ENCODE measurements at places on chromosomes 6 and 20. TPM values are rescaled to one million over a fixed set of nuclear protein-coding genes. Genes with fewer than 3 reads are reported as not detected.

Gene VSX1
- total RNA-seq = not detected

Gene RAE1
- 138 TPM for total RNA-seq

Gene HLA-DRA
- not detected for total RNA-seq

Gene STAU1
- total RNA-seq = 201 TPM

DNA sequence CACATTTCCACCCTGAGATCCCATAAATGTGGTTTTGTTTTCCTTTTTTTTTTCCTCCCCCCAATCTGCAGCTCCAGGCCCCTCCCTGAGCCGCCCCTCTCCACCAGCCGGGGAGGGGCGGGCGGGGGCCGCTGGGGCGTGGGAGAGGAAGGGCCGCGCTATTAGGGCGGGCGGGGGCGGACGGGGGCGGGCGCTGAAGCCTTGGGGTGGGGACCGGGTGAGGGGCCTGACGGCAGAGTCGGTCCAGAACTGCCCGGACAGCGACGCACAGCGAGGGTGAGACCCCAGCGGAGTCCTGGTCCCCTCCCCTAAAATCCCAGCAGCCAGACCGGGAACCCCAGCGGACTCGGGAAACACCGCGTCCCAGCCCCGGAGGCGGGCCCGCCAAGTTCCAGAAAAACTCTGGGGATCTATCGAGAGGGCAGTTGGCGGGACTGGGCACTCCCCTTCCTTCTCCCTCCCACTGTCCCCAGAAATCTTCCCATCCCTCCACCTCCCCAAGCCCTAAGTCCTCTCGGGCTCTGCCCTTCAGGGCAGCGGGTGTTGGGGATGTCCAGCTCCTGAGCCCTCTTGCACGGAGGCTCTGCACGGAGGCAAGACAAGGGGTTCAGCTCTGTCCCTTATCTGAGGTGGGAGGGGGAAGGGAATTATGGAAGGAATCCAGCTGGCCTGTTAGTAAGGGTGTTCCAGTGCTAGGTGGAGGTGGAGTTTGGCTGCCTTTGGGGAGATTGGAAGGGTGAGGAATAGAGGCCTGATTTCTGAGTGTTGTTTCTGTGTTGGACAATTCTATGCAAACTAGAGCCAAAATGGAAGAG lies at the start of gene PRICKLE4:
TSS of gene PRICKLE4 (plus strand) at position 232 of the 815 bp plus-strand sequence. CDS start 2,692 bp downstream, outside the sequence.
- DNase-seq = peak; percentile 52

DNA sequence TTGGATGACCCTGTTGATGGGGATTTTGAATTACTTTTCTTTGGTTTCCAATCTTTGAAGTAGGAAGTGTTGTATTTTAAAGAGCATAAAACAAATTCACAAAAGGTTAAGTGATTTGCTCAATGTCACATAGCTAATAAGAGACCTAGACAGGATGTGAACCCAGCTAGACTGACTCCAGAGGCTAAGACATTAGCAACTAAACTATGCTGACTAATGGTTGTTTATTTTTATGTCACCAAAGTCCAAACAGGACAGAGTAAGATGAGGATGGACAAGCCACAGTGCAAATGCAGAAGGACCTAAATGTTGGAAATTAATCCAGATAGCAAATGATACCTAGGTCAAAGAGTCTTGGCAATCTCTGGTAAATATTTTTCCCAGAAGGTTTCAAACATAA lies 38.0 kb downstream of the OGFRL1 start:
- no peak for DNase-seq

GRCh38 chr20:19304886-19305415 lies 92.5 kb downstream of the SLC24A3 start:
- no peak for DNase-seq

- peak; percentile 96 for DNase-seq
Observed at GRCh38 chr6:44245912-44246662, 814 bp upstream of the HSP90AB1 start.

DNA sequence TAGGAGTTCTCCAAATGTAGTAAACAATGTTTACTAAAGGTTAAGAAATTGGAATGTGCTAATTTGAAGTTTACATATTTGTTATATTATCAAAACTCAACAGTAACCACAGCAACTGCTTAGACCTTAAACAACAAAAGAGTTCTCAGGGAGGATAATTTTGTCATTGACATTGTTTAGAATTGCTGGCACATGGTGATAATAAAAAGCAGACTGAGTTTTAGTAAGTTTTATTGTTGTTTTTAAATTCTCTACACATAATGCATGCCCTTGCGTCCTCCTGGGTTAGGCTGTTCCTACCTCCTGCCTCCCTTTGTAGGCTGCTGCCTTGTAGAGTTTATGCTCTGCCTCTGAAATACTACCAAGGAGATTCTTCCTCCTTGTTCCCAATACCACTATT lies 28.7 kb downstream of the LAMA4 start:
- no peak for DNase-seq

- DNase-seq = no peak
Observed at GRCh38 chr20:39910536-39910935, 778.5 kb downstream of the MAFB start.

- no peak for DNase-seq
Observed at GRCh38 chr6:161365633-161366032, 91.8 kb upstream of the AGPAT4 start.

DNA sequence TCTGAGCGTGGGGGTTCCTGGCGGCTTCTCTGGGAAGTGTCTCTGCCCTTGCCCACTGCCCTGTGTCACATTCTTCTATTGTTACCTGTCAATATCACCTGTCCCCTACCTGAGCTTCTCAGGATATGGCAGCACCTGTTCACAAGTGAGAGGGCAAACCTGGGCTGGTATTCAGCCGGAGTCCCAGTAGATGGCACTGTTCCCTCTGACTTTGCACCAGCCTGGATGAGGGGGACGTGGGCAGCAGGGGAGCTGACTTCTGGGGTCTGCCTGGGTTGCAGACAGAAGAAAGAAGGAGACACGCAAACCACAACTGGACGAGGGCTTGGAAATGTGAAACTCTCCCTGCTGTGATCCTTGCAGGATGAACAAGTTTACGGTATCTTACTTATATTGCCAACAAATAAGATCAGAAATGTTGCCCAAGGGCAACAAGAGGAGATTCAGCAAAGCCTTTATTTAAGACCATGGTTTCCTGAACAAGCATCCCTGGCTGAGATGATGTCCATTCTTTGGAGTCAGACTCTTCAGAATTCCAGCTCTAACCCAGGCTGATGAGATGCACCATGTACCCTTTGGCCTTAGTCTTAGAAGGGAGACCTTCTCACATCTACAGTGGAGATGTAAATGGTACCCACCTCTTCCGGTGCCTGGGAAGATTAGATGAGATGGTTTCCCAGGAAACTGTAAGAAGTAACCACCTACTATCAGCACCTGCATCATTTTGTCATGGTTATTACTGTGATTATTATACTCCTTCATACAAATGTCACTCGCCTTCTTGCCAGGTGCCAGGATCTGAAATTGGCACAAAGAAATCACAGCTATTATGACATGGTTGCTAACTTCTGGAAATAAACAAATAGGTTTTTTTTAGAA lies 400.0 kb upstream of the CDH4 start:
- peak; percentile 47 for DNase-seq
